ENCODE measurements at places on chromosomes 1 and 21. TPM values are rescaled to one million over a fixed set of nuclear protein-coding genes. Genes with fewer than 3 reads are reported as not detected.

CACNA1S gene
- not detected for total RNA-seq

TRIM67 gene
- not detected for total RNA-seq

NMNAT2 gene
- not detected for total RNA-seq

DNA sequence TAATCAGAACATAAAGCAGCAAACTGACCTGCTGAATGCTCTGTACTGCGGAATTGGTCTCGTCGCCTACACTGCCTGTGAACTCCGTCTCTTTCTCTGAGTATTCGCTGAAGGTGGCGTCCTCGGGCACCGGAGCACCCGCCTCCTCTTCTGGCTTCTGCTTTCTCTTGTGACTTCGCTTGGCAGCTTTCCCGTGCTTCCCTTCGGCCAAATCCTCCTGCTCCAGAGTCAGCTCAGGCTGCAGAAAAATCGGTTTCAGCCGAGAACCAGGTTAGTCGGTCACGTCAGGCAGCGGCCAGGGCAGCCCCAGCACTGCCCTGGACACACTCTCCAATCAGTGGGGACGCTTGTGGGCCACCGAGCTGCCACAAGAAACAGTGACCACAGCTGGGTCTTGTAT is 35.8 kb upstream of the RIPK4 start:
- H3K36me3 ChIP-seq, result peaks cover 5% of the 10 kb centered on the region
- no peak overlapping the region for H3K4me3 ChIP-seq
- no peak overlapping the region for H3K27ac ChIP-seq
- no peaks in the 10 kb centered on the region for H3K4me1 ChIP-seq

DNA sequence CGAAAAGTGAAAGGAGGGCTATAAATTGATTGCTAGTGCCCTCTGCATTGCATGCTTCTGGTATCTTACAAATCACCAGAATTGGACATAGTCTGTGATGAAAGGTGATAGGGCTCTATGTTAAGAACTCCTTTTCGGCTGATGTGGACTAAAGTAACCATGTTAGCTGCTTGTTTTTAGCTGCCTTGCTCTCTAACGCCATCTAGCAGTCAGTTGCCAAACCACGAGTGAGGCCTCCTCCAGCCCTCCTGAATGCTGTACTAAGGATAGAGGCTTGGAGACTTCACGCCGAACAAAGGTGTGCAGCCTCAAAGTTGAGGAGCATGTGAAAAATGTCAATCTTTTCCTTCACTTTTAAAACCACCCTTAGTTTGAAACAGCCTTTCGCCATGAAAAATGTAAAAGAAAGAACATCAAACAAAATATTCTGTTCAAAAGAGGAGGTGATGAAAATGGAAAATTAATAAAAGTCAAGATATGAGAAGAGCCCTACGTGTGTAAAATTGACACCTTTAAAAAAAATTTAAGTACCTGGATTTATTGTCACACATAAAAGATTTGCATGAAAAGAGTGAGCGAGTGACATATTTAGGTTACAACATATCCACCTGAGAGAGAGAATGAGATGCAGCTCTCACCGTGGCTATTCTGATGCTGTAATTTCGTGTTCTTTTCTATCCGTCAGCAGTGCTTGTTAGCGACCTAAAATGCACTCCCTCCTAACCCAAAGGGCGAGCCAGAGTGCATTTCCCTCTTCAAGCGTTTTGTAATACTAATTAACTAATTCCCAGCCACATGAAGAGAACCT is 8.1 kb downstream of the LRRC53 start:
- H3K27me3 ChIP-seq, result no peaks in the 10 kb centered on the region
- no peak overlapping the region for H3K27ac ChIP-seq
- no peaks in the 10 kb centered on the region for H3K36me3 ChIP-seq
- no peaks in the 10 kb centered on the region for H3K4me1 ChIP-seq

SIK1 gene
- total RNA-seq, result 4.6 TPM

DNA sequence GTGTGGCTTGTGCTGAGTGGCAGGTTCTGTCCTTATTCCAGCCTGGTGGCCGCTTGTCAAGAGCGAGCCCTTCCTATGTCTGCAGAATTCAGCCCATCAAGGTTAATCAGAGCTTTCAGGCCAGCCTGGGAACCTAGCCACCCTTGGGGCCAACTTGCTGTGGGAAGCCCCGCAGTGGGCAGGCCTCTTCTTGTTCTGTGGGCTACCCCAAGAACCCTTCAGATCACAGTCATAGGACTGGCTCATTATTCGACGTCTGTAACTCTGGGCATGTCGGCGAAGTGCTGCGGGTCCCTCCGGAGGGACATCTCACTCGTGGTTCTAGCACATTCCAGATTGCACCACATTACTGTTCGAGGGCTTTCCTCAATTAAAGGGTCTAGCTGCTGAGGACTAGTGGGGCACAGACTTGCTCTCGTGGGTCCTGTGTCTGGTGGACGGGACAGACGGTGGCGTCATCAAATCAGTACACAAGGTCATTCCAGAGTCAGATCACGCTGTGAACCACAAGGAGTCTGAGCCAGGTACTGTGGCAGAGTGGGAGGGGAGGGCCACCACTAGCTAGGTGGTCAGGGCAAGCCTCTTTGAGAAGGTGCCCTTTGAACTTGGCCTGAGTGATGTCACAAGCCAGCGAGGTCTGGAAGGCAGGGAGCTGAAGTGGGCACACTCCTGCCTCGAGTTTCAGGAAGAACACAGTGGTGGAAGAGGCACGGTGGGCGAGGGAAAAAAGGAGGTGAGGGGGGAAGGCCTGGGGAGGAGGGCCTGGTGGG is 20.3 kb upstream of the TNFRSF1B start:
- H3K4me3 ChIP-seq, result no peak overlapping the region
- peaks cover 75% of the 10 kb centered on the region for H3K4me1 ChIP-seq
- no peaks in the 10 kb centered on the region for H3K36me3 ChIP-seq
- H3K27ac ChIP-seq, result no peak overlapping the region
- no peak for DNase-seq

NES gene
- total RNA-seq, result not detected

DNA sequence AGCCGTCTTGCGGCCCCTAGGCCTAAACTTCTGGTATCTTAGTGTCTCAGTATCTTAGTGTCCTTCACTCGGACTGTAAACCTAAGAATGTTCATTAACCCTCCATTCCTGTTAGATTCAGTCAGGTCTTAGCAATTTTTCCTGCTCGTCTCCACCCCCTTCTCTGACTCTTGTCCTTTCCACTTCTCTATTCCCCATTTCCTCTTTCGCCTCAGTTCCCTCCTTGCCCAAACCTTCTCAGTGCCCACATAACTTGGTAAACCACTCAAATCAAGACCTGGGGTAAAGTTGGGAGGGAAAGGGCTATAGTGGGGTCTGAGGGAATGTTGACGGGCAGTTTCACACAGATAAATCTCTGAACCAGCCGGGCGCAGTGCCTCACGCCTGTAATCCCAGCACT is 726 bp upstream of the FCER1G start:
- H3K36me3 ChIP-seq, result peaks cover 44% of the 10 kb centered on the region
- DNase-seq, result no peak
- no peak overlapping the region for H3K4me3 ChIP-seq

CNR2 gene
- 0.20 TPM for total RNA-seq

DNA sequence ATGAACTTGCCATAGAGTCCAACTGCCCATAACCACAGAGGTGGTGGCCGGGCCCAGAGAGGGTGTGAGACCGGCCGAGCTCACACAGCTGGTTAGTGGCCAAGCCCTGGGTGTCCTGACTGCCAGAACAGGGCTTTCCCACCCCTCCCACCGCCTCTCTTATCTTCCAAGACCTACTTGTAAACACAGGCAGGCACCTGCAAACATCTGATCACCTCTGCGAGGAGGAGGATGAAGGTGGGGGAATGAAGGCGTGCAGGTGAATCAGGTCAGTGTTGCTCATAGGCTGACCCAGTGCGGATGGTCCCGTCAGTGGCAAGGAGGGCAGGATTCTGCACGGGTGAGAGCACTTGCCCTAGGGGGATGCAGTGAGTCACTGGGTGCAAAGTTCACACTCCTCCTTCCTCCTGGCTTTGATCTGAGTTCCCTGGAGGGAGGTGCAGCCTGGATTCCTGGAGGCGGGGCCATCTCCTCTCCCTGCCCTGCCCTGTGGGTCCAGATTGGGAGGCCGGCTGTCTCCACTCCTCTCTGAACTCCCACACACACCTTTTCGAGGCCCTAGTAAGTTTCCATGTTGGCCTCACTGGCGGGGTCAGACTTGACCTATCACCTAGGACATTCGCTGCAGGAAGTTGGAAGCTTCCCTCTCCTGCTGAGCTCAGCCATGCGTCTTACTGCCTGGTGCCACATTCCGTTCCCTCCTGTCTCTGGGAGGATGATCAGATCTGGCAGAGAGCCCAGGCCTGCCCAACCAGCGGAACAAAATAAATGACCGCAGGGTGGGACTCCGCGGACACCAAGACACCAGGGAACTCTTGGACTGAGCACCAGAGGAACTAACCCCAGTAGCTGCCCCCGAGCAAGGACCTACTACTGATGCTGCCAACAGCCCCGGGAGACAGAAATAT is 7.3 kb downstream of the UQCRHL start:
- no peak overlapping the region for H3K4me3 ChIP-seq
- H3K27ac ChIP-seq, result no peak overlapping the region
- no peak for DNase-seq

FALEC gene
- not detected for total RNA-seq

KRTAP19-3 gene
- not detected for total RNA-seq

NR1I3 gene
- total RNA-seq, result not detected
